ENCODE measurements at places on chromosomes 5 and 9. TPM values are rescaled to one million over a fixed set of nuclear protein-coding genes. Genes with fewer than 3 reads are reported as not detected.

The ADAMTS6 gene
- total RNA-seq, result 1.7 TPM

The INSL4 gene
- total RNA-seq, result not detected

The PCSK5 gene
- 1.7 TPM for total RNA-seq

The CCL21 gene
- not detected for total RNA-seq

The TRIO gene
- total RNA-seq, result 8.3 TPM

The FRRS1L gene
- not detected for total RNA-seq

The FOXD4L5 gene
- 0.20 TPM for total RNA-seq

The LVRN gene
- total RNA-seq, result 0.13 TPM

The IL33 gene
- total RNA-seq, result not detected

The CYFIP2 gene
- 354 TPM for total RNA-seq

The C5orf58 gene
- not detected for total RNA-seq

The SPACA9 gene
- 3.6 TPM for total RNA-seq

The SPINK7 gene
- total RNA-seq, result not detected

The NPR3 gene
- total RNA-seq, result not detected

The NR5A1 gene
- not detected for total RNA-seq

The SPINK4 gene
- not detected for total RNA-seq

The UBE2QL1 gene
- 0.10 TPM for total RNA-seq

The SLC27A6 gene
- not detected for total RNA-seq

The GABRA1 gene
- total RNA-seq, result not detected

The RGS7BP gene
- not detected for total RNA-seq

The AQP7 gene
- total RNA-seq, result 0.40 TPM

The UBAC1 gene
- total RNA-seq, result 29.5 TPM

The ENC1 gene
- 0.43 TPM for total RNA-seq

The PLAC8L1 gene
- total RNA-seq, result 0.50 TPM

The IL6ST gene
- total RNA-seq, result 53.4 TPM

The FNIP1 gene
- total RNA-seq, result 28.7 TPM

The THBS4 gene
- 3.6 TPM for total RNA-seq

The TMEM174 gene
- total RNA-seq, result not detected

The TLE1 gene
- 0.53 TPM for total RNA-seq

The ZNF608 gene
- not detected for total RNA-seq

The TYRP1 gene
- not detected for total RNA-seq

The ADGRD2 gene
- total RNA-seq, result not detected

The CXXC5 gene
- total RNA-seq, result 1.4 TPM

The OTP gene
- total RNA-seq, result not detected

The F2RL1 gene
- 0.78 TPM for total RNA-seq

The SH3TC2 gene
- total RNA-seq, result not detected

The ZNF354C gene
- 5.1 TPM for total RNA-seq

The ZNF454 gene
- not detected for total RNA-seq

The DIPK1B gene
- total RNA-seq, result 0.15 TPM

The GCNT4 gene
- 1.5 TPM for total RNA-seq

The GAPT gene
- total RNA-seq, result not detected

The SLC36A3 gene
- not detected for total RNA-seq

The PDZD2 gene
- not detected for total RNA-seq

The RETREG1 gene
- 15.1 TPM for total RNA-seq

The TAF11L13 gene
- not detected for total RNA-seq

The ARSI gene
- not detected for total RNA-seq

The SLC6A18 gene
- total RNA-seq, result not detected

Data from activated CD4-positive, alpha-beta memory T cell treated with anti-CD3 and anti-CD28 coated beads, Interleukin-2, amount 10 ng/mL, durations not matched to agents 7 days and 5 days (primary cell).